ENCODE measurements at places on chromosomes 11 and 22. TPM values are rescaled to one million over a fixed set of nuclear protein-coding genes. Genes with fewer than 3 reads are reported as not detected.

CELSR1 gene
- 14.9 TPM for total RNA-seq

PKNOX2 gene
- total RNA-seq, result 4.6 TPM

RTN4R gene
- 0.26 TPM for total RNA-seq

LUZP2 gene
- total RNA-seq, result not detected

HEPN1 gene
- total RNA-seq, result not detected

DGKZ gene
- total RNA-seq, result 36.4 TPM

Measured in articular chondrocyte of knee joint (primary cell).